NCI-H187 (cell line): ENCODE measurements at places on chromosomes 7 and 10.

GRCh38 chr7:44196450-44196872 is 4.3 kb upstream of the YKT6 start:
- DNase-seq = peak; percentile 12

DNA sequence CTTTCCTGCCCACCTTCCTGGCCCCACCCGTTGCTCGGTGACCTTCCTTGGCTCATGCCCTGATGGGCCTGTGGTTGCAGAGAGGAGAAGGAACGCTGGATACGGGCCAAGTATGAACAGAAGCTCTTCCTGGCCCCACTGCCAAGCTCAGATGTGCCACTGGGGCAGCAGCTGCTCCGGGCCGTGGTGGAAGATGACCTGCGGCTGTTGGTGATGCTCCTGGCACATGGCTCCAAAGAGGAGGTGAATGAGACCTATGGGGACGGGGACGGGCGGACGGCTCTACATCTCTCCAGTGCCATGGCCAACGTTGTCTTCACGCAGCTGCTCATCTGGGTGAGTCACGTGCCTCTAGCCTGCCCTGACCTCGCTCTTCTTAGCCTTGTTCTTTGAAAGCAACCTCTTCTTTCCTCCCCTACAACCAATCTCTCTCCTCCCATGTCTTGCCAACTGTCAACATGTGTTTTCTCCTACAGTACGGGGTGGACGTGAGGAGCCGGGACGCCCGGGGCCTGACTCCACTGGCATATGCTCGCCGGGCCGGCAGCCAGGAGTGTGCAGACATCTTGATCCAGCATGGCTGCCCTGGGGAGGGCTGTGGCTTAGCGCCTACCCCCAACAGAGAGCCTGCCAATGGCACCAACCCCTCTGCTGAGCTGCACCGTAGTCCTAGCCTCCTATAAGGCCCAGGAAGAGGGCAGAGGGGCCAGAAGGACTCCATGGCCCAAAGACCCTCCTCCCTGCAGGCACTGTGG is 24.1 kb downstream of the GBX1 start:
- DNase-seq = no peak

DNA sequence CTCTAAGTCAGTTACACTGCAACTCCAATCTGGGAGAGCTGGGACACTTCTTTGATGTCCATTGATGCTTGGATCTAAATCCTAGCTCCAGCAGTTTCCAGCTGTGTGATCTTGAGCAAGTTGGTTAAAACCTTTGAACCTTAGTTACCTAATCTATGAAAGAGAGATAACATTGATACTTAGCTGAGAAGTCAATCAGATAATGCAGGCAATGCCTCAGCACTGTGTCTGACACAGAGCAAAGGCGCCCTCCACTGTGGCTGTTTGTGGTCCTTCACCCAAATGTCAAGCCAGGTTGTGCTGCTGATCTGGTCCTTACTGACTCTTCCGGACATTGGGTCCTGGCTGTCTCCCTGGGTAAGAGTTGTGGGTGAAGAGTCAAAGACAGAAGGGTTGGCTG is 20.2 kb downstream of the DNTT start:
- DNase-seq = no peak

DNA sequence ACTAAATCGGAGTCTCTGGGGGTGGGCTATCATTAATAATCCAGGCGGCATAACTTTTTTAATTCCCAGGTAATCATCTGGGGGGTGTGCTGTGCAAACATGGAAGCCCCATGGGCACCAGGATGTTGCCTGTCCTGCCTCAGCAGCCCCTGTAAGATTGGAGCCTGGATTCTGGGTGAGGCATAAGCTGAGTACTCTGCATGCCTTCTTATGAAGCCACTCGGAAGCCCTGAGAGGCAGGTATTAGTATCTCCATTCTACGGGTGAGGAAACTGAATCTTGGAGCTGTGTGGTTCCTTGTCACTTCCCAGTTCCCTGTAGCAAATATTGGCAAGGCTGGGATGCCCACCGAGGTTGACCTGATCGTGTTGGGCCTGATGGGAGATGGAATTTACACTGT is 7.4 kb upstream of the OPN4 start:
- DNase-seq = no peak

DNA sequence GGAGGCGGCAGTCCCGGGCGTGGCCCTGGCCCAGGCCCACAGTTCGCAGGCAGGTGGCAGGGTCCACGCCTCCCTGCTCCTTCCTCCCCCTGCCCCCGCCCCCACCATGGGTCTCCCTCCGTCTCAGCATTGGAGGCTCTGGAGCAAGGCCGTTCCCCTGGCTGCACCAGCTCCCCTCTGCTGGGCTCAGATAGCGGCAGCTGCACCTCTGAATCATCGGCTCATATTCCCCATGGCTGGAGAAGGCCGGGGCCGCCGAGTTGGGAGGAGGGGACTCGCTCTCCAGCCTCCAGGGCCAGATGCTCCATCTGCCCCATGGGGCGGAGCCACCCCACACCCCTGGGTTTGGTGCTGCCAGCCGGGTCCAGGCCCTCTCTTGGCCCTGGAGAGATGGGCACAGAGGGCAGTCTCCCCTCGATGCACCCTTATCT is 145.0 kb downstream of the ELFN1 start:
- DNase-seq = no peak

DNA sequence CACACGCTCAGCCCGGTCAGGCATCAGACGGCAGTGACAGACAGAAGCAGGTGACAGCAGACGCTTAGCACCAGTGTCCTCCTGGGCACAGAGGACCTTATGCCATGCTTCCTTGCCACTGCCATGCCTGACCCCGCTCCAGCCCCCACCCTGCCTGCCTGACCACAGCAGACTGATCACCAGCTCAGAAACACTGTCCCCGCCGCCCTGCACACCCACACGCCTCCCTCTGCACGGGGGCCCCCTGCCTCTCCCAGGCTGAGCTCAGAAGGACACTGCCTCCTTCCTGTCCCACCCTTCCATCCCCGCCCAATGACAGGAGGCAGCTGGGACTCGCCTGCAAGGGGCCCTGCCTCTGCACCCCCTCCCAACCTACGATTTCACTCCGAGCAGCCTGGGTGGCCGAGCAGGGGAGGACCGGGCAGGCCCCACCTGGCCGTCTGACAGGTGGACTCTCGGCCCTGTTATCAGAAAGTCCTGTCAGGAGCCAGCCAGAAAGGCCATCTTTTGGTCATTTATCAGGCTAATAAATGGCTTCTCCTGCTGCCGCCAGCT is 183.4 kb downstream of the ELFN1 start:
- no peak for DNase-seq

DNA sequence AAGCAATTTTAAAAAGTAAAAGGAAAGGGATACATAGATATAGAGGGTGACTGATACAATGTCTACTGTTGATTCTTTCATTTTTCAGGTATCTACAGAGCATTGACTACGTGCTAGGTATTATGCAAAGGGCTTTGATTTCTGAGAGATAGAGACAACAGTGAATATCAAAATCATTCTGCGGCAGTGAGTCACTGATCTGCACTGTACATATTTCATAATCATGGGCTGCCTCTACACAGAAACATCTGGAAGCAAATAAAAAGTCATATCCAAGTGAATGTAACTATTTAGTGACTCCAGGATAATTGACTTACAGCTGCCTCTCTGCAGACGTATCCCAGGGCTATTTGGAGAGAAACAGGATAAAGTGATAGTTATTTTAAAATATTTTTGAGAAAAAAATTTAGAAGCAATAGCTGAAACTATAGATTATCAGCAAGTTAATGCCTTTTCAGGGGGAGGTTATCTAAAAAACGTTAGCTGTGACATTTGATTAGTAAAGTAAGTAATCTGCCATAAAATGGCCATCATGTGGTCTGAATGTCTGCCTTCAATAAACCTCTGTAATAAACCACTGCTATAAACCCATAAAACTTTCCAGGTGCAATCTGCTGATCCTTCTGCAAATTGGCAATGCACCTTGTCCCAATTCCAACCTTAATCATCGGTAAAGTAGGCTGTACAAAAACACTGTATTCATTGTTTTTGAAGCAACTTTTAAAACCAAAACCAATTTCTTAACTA is 43.7 kb downstream of the CPXM2 start:
- no peak for DNase-seq

- no peak for DNase-seq
Observed at GRCh38 chr7:136078630-136079029, 101.5 kb upstream of the MTPN start.

- DNase-seq = no peak
Observed at GRCh38 chr10:124478515-124478914, 16.9 kb downstream of the LHPP start.

GRCh38 chr10:34464000-34464399 is 351.1 kb downstream of the PARD3 start:
- no peak for DNase-seq

- no peak for DNase-seq
Observed at GRCh38 chr10:124591123-124591495, 129.5 kb downstream of the LHPP start.

- DNase-seq = no peak
Observed at GRCh38 chr7:105992905-105993304, 29.8 kb downstream of the CDHR3 start.

- DNase-seq = no peak
Observed at GRCh38 chr7:71442492-71443190, 310.7 kb downstream of the GALNT17 start.

- DNase-seq = no peak
Observed at GRCh38 chr7:112180223-112180622, 26.0 kb downstream of the DOCK4 start.

GRCh38 chr10:113100281-113100680 is 150.2 kb downstream of the TCF7L2 start:
- no peak for DNase-seq

GRCh38 chr7:44398953-44399574 is 73.7 kb upstream of the CAMK2B start:
- peak; percentile 66 for DNase-seq

GRCh38 chr10:115696747-115697146 is 576.3 kb downstream of the GFRA1 start:
- DNase-seq = no peak

- DNase-seq = no peak
Observed at GRCh38 chr7:17559388-17559787, 260.9 kb downstream of the AHR start.

GRCh38 chr10:15242261-15242840 is 73.9 kb upstream of the NMT2 start:
- no peak for DNase-seq

DNA sequence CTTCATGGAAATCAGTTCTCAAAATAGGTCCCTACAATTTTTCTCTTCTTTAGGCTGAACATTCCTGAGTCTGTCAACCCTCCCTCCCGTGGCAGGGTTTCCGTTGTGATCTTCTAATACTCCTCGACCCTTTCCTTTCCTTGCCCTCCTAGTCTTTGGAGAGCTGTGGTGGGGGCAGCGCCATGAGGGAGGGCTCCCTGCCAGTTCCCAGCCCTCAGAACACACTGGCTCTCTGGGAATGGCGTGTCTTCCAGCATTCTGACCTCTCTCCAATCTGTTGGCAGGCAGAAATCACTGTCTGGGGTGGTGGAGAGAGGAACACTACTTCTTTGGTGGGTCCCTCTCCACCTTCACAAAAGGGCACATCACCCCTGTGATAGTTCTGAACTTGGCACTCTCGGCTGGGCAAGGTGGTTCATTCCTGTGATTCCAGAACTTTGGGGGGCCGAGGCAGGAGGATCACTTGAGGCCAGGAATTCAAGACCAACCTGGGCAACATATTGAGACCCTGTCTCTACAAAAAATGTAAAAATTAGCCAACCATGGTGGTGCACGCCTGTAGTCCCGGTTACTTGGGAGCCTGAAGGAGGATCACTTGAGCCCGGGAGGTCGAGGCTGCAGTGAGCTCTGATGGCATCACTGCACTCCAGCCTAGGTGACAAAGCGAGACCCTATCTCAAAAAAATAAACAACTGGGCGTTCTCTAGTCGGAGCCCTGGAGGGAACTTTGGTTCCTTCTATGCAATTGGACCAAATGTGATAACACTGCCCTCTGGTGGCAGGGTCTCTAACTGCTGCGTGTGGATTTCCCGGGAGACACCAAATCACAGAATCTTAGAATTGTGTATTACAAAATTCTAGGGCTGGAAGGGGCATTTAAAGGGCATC is 13.1 kb upstream of the ARPC1A start:
- peak; percentile 21 for DNase-seq

DNA sequence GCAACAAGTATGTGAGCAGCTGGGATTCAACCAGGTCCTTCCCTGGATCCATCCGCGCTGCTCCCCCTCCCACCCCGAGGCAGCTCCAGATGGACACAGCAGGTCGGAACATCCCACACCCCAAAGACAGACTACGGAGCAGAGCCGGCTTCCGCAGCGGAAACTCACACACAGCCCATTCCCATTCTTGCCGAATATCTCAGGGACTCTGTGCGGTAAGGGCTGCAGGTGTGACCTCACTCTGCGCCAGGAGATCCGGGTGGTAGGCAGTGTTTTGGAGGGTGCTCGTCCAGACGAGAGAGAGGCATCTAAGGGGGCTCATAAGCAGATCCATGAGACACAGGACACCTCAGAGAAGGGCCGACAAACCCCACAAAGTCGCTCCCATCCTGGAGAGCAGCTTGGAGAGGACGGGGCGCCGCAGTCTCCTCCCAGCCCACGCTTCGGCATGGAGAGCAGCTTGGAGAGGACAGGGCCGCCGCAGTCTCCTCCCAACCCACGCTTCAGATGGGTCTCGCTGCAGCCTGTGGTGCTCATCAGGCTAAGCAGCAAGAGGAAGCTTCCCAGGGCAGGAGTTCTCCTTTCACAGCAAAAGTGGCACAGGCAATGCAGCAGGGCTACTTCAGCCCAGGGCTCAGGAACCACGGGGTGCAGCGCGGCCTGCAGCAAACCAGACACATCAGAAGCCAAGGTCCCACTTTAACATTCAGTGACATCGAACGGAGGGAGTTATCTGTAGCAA is 179.9 kb downstream of the DIP2C start:
- peak; percentile 10 for DNase-seq

DNA sequence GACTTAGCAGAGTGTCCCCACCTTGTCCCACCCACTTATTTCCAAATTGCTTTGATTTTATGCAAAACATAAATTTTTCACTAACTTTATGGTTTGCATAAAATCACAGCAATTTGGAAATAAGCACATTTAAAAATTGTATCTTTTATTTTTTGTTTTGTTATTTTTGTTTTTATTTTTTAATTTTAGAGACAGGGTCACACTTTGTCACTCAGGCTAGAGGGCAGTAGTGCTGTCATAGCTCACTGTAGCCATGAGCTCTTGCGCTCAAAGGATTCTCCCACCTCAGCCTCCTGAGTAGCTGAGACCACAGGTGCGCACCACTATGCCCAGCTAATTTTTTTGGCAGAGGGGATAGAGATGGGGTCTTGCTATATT is 43.2 kb downstream of the APBB1IP start:
- DNase-seq = no peak
